ENCODE measurements at places on chromosomes 16 and 17. TPM values are rescaled to one million over a fixed set of nuclear protein-coding genes. Genes with fewer than 3 reads are reported as not detected.

The TBX6 gene
- polyA plus RNA-seq = 0.65 TPM

DNA sequence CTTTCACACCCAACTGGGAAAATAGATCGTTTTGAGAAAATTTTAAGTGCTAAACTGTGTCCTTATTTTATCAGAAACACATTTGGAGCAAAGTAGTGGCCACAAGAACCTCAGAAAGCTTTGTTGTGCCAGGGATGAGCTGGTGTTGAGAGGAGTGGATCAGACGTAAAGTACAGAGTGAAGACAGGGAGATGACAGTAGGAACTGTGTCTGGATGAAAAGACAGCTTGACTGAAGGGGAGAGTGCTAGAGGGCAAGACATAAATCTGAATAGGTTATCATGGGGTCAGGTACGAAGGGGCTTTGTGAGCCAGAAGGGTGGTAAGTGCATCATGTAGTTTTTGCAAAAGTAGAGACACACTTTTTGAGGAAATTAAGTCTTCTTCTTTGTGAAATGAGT is 39.3 kb upstream of the CARMIL2 start:
- no peak for DNase-seq

- DNase-seq = peak; percentile 68
Observed at GRCh38 chr17:46940692-46941404, 17.9 kb downstream of the GOSR2 start.

DNA sequence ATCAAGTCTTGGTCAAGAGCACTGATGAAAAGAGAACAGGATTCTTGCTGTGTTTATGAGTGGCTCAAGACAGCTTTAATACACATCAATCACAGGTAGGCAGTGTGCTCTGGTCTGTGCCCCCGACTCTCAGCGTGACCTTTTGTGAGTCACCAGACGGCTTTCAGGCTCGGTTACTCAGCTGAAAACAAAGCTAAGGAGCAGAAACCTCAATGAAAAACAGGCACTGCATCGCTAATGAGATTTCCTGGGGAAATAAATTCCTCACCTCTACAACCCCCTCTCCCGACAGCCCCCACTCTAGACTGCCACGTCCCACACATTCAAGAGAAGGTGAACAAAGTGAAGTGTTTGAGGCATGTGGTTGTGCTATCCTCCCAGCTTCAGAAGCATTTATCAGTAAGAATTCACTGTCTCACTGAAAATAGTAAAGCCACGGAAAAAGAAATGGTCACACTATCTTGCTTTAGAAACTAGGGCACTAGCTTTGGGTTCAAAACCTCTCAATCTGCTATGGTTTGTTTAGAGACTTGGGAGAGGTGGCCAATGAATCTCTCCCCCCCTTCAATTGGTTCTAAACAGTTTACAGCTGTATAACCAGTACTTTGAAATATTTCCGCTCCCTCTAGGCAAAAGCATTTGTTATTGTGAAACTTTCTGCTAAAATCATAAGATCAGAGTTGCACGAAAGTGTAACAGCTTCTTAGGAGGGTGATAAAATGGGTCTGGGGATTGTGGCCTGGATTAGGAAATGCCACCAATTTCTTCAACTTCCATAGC is 199.5 kb upstream of the PMFBP1 start:
- DNase-seq = peak; percentile 44

DNA sequence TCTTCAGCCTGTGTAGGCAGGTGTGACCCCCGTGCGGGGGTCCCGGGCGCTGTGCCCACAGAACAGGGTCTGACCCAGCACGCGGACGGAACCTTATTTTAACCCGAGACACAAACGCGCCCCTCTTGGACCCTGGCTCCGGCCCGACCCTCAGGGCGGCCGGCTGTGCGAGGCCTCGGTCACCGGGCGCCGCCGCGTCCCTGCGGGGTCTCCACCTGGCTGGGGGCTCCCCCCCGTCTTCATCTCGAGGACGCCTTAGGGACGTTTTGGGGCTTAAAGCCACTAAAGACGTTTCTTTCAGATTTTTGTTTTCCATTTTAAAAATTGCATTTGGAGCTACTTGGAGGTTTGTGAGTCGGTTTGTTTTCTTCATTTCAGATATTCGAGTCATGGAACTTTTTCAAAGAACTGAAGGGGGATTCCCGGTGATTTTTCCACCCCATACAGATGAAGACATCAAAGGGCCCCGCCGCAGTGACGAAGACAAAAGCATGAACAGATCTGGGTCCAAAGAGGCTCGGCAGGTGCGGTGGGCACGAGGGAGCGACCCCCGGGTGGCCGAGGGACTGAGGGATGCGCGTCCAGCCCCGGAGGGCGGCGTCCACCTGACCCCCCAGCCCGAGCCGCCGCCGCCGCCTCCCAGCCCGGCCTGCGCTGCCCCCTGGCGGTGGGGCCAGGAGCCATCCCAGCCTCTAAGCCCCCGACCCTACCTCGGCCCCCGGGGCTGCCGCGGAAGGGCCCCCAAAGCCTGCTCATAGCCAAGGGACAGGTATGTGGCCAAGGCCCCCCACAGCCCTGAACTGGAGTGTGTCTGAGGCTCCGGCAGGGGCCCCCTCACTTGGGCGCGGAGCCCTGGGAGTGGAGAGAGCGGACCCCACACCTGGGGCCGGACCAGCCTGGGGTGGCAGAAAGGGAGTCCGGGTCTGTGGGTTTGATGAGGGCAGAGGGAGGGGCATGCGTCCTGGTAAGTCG is 3.8 kb upstream of the CD7 start:
- DNase-seq = no peak

DNA sequence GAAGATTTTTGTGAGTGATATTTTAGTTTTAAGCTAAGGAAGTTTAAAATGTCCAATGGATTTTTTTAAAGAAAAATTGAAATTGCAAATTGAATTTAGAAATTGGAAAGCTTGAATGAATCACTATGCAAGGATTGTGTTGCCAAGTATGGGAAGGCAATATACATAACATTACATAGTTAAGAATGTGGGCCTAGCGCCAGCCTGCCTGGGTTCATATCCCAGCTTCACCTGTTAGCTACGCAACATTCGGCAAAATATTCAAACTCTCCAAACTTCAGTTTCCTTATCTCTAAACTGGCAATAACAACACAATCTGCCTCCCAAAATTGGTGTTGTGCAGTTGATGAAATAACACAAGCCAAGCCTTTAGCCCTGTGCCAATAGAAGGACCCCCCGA is 50.4 kb upstream of the DNAH9 start:
- DNase-seq = no peak

- DNase-seq = no peak
Observed at GRCh38 chr17:66531851-66532295, 229.5 kb downstream of the PRKCA start.

GRCh38 chr17:17722081-17722905 is 41.0 kb downstream of the RAI1 start:
- no peak for DNase-seq

DNA sequence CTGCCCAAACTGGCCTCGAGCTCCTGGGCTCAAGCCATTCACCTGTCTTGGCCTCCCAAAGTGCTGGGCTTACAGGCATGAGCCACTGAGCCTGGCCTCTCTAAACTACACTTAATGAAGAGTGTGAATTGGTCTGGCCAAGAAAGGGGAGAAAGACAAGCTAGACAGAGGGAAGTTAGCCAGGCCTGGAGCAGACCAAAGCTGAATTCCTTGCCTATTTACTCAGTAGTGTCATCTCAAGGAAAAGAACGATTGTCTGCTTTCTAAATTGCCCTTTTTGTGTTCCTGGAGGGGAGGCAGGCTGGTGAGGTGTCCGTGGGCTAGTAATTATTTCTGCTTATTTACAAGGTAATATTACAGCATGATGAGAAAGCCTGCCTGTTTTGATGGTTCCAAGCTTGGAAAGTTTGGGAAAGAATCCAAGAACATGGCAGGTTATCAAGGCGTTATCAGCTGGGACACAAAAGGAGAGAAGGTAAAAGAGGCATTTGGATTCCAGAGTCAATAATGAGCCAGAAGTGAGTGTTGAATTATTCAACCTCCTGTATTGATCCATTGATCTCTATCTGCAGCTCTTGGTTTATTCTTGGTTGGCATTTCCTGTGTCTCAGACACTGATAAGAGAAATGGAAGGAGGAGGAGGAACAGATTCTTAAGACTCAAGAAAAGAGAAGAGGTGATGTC is 6.3 kb upstream of the CBFB start:
- DNase-seq = no peak

The ALOX15B gene
- polyA plus RNA-seq = 1.1 TPM

The UTS2R gene
- 0.11 TPM for polyA plus RNA-seq

- DNase-seq = no peak
Observed at GRCh38 chr17:54971901-54972300, 3.3 kb downstream of the STXBP4 start.

DNA sequence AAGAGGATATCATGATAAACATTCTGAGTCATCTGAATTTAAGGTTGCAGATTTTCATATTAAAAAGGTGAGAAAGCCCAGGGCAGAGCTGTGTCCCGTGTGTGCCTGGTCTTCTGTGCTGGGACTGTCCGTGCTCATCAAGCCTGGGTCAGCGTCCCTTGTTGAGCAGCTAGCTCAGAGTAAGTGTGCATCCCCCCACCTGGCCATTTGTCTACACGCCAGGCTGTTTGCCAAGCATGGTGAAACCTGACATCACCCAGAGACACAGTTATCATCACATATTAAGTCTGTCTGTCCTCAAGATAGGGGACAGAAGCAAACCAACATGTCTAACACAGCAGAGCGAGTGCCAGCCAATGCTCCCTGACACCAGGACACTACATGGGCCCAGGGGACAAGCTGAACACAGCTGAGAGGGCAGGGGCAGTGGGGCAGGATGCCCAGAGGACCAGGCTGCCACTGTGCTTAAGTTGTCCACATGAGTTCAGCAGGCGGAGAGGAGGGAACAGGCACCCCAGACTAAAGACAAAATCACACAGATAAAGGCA is 57.9 kb upstream of the CNEP1R1 start:
- DNase-seq = no peak

The EVI2B gene
- 4.3 TPM for polyA plus RNA-seq

The TMEM235 gene
- not detected for polyA plus RNA-seq

DNA sequence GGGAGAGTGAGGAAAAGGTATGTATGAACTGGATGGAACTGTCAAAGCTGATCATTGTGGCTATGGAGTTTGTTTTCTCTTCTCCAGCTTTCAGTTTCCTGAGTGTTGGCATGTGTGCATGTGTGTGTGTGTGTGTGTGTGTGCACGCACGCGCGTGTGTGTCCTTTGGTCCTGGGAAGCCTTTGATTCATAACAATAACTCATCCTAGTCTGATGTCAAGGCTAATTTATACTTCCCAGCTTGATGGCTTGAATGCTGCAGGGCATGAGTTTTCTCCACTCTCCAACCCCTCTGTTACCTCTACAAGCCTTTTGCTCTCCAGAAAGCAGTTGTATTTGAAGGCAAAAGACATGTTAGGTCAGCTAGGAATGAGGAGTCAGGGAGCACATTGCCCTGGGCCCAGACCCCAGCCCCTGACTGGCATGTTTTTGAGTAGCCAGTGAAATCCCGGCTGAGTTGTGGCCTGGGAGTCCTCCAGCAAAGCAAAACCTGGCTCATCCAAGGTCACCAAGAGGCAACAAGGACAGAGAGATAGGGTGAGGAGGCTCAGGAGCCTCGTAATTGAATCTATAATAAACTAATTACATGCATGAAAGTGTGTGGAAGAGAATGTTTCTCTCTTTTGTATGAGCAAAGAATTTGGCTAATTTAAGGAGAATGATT is 8.9 kb upstream of the CDC42EP4 start:
- no peak for DNase-seq

The ZNF594 gene
- polyA plus RNA-seq = 20.2 TPM
